ENCODE measurements at places on chromosomes 12 and 14.

DNA sequence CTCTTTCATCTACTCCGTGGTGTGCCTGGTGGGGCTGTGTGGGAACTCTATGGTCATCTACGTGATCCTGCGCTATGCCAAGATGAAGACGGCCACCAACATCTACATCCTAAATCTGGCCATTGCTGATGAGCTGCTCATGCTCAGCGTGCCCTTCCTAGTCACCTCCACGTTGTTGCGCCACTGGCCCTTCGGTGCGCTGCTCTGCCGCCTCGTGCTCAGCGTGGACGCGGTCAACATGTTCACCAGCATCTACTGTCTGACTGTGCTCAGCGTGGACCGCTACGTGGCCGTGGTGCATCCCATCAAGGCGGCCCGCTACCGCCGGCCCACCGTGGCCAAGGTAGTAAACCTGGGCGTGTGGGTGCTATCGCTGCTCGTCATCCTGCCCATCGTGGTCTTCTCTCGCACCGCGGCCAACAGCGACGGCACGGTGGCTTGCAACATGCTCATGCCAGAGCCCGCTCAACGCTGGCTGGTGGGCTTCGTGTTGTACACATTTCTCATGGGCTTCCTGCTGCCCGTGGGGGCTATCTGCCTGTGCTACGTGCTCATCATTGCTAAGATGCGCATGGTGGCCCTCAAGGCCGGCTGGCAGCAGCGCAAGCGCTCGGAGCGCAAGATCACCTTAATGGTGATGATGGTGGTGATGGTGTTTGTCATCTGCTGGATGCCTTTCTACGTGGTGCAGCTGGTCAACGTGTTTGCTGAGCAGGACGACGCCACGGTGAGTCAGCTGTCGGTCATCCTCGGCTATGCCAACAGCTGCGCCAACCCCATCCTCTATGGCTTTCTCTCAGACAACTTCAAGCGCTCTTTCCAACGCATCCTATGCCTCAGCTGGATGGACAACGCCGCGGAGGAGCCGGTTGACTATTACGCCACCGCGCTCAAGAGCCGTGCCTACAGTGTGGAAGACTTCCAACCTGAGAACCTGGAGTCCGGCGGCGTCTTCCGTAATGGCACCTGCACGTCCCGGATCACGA lies 2.2 kb downstream of the SSTR1 start:
- DNase-seq: no peak

- DNase-seq: no peak
Measured at GRCh38 chr14:77268989-77269600, 1.9 kb downstream of the NGB start.

DNA sequence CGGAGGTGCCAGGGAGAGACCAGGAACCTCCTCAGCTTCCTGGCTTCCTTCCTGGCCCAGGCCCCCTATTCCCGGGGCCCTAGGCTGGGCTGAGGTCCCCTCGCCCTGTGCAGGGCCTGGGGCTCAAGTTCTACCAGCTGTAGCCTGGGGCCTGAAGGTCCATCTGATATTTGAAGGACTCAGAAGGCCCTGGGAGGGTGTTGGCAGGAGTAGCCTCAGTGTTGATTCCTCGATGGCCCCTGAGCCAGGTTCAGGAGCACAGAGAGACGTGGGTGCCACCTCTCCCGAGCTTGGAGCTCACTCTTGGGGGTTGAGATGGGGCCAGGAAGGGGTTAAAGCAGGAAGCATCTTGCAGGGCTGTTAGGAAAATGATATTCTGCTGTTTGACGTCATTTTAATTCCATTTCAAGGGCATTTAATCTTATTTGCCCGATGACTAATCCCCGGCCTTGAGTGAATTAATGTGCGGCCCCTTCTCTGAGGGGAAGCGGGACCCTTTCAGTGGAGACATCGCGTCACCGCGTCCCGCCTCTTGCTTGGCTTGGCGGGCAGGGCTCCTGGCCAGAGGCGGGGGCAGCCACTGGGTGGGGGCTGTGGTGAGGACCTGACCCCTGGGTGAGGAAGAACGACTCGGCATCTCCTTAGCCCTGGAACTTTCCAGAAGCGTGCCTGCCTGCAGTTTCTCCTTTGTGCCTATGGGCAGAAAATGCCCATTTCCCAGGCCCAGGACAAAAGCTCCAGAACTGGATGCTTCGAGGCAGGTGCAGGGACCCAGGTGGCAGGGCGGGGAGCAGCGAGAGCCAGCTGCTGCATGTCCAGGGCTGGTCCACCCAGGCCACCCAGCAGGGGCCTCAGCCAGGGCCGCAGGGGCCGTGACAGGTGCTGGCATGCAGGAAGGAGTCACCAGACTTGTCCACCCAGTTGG lies 158.3 kb downstream of the KIF26A start:
- DNase-seq: no peak

DNA sequence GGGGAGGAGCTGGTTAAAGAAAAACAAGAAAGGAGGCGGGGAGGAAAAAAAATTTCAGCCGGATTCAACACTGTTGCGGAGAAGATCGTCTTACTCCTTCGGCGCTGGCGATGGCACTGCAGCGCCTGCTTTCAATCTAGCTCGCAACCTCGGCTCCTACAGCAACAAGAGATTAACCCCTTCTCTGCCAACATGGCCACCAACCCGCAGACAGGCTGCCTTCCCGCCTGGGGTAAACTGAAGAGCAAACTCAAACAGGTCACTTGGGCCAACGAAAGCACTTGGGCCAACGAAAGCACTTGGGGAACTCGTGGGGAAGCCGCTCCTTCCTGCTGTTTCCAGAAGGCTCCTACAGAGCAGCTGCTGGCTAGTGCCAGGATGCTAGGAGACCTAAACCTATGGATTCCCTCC lies 73.7 kb downstream of the CIT start:
- DNase-seq: no peak

DNA sequence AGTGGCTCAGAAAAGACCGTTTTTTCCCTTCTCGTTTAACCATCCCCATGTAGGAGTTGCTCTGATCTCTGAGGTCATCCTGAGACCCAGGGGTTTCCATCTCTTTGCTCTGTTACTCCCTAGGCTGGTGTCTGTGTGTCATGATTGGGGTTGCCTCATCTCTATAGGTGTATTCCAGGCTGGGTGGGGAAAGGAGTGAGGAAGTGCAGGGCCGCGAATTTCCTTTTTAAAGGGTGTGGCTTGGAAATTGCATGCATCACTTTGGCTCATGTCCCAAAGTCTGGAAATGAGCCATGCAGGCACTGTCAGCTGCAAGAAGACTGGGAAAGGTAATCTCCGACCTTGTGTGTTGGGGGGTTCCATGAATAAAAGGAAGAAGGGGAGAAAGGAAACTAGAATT lies 201.9 kb downstream of the AACS start:
- no peak for DNase-seq

- no peak for DNase-seq
Measured at GRCh38 chr14:20905676-20906075, 14.5 kb downstream of the RNASE3 start.
